ENCODE measurements at places on chromosomes 6 and 20. TPM values are rescaled to one million over a fixed set of nuclear protein-coding genes. Genes with fewer than 3 reads are reported as not detected.
A peak's percentile ranks its signal among the peaks of the same experiment; 100 is the strongest.

The MGME1 gene
- total RNA-seq = 15.1 TPM

The ZFP64 gene
- total RNA-seq = 16.2 TPM

DNA sequence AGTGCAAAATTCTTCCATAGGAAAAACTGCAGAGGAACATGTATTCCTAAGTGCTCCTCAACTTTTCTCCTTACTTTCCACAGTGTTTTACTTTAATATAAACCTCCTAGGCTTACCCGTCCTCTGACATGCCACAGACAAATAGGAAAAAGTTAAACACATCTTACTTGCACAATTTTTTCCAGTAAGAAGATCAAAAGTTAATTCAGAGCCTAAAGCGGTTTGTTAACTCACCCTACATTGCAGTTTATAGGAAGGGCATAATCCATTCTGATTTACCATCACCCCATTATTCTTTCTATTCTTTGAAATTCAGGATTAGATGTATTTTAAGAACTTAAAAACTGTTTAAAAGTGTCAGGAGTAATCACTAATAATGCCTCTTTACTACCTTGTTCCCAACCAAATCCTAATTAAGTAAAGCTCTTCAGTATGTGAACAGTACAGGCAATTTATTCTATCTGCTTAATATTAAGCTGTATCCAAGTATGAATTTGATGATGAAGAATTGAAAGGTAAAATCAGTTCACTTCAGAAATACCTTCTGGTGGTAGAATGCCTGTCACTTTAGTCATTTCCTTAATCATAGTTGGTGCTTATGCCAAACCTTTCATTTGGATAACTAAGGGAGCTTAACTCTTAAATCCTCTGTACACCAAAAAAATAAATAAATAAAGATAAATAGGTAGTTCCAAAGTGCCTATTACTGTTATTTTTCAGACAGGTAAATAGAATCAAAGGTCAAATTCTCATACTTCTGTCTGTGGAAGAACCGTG is 292.0 kb downstream of the ALDH8A1 start:
- H3K27ac ChIP-seq = no peak overlapping the region
- H3K27me3 ChIP-seq = no peaks in the 10 kb centered on the region
- DNase-seq = peak; percentile 56
- H3K4me3 ChIP-seq = no peak overlapping the region
- peaks cover 10% of the 10 kb centered on the region for H3K4me1 ChIP-seq
- no peaks in the 10 kb centered on the region for H3K36me3 ChIP-seq

The UBD gene
- total RNA-seq = not detected
